Activated CD4-positive, alpha-beta T cell treated with anti-CD3 and anti-CD28 coated beads, Interleukin-2, amount 10 ng/mL, durations not matched to agents 7 days and 5 days (primary cell): ENCODE measurements at places on chromosomes 3 and 15. TPM values are rescaled to one million over a fixed set of nuclear protein-coding genes. Genes with fewer than 3 reads are reported as not detected.
A peak's percentile ranks its signal among the peaks of the same experiment; 100 is the strongest.

- H3K36me3 ChIP-seq: no peaks in the 10 kb centered on the region
- no peak for DNase-seq
- no peaks in the 10 kb centered on the region for H3K4me1 ChIP-seq
- H3K27ac ChIP-seq: no peak overlapping the region
- H3K4me3 ChIP-seq: no peak overlapping the region
These were observed 361.0 kb downstream of the TAFA4 start for GRCh38 chr3:68571321-68571720.

- no peaks in the 10 kb centered on the region for H3K27me3 ChIP-seq
- H3K4me1 ChIP-seq: no peaks in the 10 kb centered on the region
- no peak overlapping the region for H3K4me3 ChIP-seq
- H3K27ac ChIP-seq: no peak overlapping the region
These were observed 5.7 kb upstream of the HLTF start for GRCh38 chr3:149091983-149092382.

DNA sequence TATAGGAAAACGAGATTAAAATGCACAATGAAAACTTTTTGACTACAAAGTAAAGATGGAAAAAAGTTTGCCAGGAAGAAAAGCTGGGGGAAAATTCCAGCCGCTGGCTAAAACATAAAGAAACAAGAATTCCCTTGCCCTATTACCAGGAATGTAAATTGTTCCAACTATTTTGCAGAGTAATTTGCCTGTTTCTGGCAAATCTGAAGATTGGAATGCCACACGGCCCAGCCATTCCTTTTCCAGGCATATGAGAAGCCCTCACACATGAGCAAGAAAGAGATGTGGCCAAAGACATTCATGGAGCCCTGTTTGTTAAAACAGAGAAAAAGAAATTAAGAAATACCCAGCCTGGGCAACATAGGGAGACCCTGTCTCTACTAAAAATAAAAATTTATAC is 8.4 kb upstream of the GATA2 start:
- H3K4me1 ChIP-seq: peaks cover 3% of the 10 kb centered on the region
- H3K27me3 ChIP-seq: peaks cover 40% of the 10 kb centered on the region
- no peaks in the 10 kb centered on the region for H3K36me3 ChIP-seq
- no peak overlapping the region for H3K4me3 ChIP-seq

DNA sequence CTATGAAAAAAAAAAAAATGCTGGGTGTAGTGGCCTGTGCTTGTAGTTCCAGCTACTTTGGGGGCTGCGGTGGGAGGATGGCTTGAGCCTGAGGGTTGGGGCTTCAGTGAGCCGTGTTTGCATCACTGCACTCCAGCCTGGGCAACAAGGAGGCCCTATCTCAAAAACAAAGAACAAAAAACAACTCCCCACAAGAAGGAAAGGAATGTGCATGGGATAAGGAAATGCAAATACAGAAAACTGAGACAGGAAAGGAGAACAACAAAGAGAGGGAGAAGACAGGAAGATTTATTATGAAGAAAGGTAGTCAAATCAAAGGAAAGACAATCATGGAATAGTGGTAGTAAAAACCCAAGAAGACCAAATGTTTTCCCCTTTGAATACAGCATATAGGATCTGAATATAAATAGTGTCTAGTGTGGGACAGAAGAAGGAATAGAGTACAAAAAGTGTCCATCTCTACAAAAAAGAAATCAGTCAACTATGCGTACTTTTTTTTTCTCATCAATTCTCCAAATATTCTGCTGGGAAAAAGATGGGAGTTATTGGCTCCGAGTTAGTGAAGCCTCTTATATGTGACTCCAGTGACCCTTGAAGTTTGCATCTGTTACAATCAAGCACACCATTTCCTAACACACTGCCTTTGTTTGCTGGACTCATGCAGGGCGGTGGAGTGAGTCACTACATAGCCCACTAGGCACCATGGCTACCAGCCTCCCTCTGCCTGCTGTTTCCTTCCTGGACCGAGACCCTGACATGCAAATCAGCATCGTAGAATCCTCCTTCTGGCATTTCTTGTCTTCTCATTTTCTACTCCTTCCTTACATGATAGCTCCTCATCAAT is 101.2 kb upstream of the PTX3 start:
- H3K27ac ChIP-seq: no peak overlapping the region
- H3K4me1 ChIP-seq: no peaks in the 10 kb centered on the region
- no peak overlapping the region for H3K4me3 ChIP-seq
- DNase-seq: no peak

DNA sequence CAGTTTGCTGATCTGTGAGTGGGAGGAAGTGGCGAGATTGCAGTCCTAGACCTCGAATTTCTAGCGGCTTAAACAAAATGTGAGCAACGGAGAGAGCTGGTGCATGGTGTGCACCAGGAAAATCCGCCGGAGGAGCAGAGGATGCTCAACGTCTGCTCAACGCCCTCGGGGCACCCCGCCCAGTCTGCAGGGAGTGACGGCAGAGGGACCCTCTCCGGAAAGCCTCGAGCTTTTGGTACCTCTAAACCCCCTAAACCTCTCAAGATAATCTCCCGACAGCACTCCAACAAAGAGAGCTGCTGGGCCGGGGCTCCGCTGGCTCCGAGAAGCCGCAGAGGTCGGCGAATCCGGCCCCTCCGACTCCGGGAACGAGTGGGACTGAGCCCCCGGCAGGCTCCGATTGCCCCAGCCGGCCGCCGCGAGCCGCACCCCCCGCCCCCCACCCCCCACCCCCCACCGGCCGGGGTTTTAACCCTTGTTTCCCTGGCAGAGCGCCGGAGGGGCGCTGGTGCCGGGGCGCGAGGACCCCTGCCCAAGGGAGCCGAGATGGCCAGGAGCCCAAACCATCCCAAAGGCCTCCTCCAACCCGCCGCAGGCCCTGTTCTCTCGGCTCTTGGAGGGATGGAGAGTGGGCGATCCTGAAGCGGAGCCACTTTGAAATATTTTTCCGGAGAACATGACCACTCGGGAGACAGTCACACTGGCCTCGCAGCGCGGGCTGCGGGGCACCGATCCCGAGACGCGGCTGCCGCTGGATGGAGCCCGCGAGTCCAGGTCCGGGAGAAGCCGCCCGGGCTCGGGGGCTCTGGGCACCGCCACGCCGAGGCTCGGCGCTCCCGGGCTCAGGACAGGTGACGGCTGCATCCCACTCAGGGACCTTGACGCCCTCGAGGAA is 1.5 kb downstream of the MEGF11 start:
- peaks cover 77% of the 10 kb centered on the region for H3K27me3 ChIP-seq
- DNase-seq: peak; percentile 36
- H3K27ac ChIP-seq: no peak overlapping the region
- H3K36me3 ChIP-seq: no peaks in the 10 kb centered on the region
- H3K4me1 ChIP-seq: peaks cover 19% of the 10 kb centered on the region
- H3K4me3 ChIP-seq: peak overlapping the region; percentile 40

DNA sequence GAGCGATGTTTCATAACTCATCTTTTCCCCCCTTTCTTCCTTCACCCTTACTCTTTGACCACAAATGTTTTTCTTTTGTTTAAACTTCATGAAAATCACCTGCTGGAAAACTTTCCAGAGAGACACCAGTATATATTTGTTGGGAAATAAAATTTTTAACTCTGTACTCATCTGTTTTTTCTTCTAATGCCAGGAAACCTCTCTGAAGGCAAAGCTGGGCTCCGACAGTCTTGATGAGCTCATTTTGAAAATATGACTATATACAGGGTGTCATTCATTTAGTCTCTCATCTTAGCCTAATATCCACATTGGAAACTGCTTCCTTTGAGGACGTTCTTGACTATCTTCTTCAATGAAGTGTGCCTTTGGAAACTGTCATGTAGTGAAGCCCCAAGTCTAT is 339.6 kb upstream of the ROBO2 start:
- no peak overlapping the region for H3K27ac ChIP-seq
- no peaks in the 10 kb centered on the region for H3K4me1 ChIP-seq
- H3K36me3 ChIP-seq: no peaks in the 10 kb centered on the region
- no peak for DNase-seq

- H3K4me1 ChIP-seq: no peaks in the 10 kb centered on the region
These were observed 330.6 kb upstream of the MCTP2 start for GRCh38 chr15:93900476-93901400.

The SLC6A11 gene
- total RNA-seq: not detected

The RLBP1 gene
- total RNA-seq: not detected
